ENCODE measurements at places on chromosomes 7 and 10.

GRCh38 chr10:22043327-22043633 lies 39.8 kb upstream of the DNAJC1 start:
- no peak for DNase-seq

DNA sequence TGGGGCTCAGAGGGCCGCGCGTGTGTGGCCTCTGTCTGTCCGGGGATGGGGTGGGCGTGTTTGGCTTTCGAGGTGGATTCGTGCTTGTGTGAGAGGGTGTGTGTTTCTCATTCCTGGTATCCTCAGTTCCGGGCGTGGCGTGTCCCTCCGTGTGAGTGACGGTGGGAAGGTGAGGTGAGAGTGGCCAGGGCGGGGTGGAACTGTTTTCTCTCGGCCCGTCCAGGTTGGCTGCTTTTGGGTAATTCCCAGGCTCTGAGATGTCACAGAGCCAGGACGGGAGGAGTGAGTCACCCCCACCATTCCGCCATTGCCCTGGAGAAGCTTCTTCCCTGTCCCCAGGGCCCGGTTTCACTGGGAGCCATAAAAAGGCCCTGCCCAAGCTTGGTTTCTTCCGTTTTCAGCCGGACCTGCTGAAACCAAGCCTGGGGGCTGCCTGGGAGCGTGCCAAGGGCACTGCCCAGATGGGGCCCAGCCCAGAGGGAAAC lies 21.3 kb upstream of the CLDN4 start:
- DNase-seq = no peak

GRCh38 chr7:28520074-28521015 lies 108.0 kb downstream of the CREB5 start:
- no peak for DNase-seq

GRCh38 chr10:108970016-108970415 lies 953.3 kb downstream of the XPNPEP1 start:
- DNase-seq = no peak

GRCh38 chr10:17335065-17335464 lies 107.0 kb downstream of the VIM start:
- no peak for DNase-seq

GRCh38 chr10:47329855-47330254 lies 7.6 kb downstream of the GDF2 start:
- DNase-seq = no peak

DNA sequence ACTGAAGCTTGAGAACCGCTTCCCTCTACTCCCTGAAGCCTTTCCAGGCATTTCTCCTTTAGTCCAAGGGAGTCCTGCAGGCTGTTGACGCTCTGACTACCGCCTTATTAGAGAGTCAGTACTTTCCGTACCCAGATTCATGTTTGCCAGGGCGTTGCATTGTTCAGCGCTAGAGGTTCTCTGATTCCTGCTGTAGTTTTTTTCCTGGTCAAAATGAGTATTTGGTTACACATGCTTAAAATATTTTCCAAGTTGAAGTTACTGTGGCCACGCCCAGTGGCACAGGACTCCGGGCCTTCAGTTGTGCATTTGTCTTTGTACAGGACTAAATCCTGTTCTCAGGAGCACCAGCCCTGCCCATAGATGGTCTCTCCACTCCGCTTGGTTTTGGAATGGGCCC lies 7.9 kb downstream of the MTURN start:
- DNase-seq = no peak

- no peak for DNase-seq
Observed at GRCh38 chr10:44293306-44293778, 91.6 kb downstream of the CXCL12 start.

GRCh38 chr10:6875269-6875865 lies 295.3 kb upstream of the PRKCQ start:
- no peak for DNase-seq

DNA sequence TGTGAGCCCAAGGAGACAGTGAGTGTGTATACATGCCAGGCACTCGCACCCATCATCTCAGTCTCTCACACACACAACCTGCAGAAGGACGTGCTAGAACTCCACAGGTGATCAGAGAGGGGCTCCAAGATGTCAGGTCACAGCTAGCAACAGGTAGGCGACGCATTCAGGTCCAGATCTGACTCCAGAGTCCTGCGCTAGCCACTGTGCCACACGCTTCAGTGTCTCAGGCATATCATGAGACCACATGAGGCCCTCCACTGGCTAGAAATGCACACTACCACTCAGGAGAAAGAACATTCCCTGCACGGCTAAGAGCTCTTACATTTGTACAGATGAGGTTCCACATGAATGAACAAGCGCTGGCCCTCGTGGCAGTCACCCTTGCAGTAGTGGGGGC lies 11.5 kb downstream of the AKR1B1 start:
- DNase-seq = no peak

DNA sequence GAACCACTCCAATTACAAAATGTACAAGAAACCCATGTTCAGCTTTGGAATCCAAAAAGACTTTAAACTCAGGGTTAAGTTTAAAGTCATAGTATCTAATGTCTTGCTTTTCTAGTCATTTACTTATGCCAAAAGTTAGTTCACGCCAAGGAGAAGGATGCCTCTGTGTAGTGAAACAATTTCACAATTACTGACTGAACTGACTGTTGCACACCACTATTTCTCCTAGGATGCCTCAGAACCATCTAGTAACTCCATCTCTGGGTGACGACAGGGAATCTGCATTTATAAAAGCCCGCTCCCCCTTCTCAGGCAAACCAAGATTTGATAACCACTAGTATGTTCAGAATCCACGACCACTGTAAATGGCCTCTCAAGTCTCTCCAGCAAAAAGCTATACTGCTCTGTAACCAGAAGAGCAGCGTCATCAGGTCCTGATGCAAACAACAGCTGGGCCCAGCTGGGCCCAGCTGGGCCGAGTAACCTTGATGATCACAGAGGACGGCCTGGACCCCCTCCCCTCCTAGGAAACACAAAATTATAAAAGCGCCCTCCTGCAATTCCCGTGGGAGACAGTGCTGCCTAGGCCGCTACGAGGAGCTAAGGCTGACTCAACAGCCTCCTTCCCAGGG lies 680 bp upstream of the ADO start:
- DNase-seq = no peak

DNA sequence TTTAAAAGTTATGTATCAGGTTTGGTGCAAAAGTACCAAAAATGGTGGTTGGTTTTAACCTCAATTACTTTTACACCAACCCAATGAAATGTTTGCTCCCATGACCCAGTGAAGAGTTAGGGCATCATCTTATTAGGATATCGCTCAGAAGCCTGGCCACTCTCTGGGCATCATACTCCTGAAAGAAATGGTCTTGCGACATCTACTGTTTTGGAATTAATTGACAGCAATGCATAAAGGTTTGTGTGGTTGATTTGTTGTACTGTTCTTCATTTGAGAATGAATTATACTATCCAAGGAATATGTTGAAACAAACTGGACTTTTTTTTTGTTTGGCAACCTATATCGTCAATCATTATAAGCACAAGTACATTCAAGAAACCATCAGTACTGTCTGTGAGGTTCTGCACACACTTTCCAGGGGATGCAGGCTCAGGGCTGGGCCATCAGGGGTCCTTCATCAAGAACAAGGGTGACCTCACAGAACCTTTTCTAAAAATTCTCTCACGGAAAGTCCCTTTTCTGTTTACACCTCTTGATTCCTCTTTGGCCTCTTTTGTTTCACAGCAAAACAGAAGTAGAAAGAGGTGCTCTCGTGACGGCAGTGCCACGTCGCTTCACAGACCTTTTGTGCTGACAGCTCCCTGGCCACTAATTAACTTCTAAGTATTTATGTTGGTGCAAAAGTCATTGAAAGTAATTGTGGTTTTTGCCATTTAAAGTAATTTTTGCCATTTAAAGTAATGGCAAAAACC lies 117.2 kb upstream of the KLF6 start:
- peak; percentile 55 for DNase-seq

- DNase-seq = no peak
Observed at GRCh38 chr10:124356701-124357560, 61.8 kb downstream of the OAT start.

DNA sequence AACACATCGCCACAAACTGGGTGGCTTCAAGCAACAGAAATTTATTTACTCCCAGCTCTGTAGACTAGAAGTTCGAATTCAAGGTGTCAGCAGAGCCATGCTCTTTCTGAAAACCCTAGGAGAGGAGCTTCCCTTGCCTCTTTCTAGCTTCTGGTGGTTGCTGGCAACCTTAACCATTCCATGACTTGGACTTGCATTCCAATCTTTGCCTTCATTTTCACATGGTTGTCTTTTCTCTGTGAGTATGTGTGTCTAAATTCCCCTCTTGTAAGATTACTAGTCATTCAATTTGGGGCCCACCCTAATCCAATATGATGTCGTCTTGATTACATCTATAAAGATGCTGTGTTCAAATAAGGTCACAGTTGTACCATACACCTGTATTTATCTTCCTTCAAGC lies 65.9 kb upstream of the PRKG1 start:
- no peak for DNase-seq

DNA sequence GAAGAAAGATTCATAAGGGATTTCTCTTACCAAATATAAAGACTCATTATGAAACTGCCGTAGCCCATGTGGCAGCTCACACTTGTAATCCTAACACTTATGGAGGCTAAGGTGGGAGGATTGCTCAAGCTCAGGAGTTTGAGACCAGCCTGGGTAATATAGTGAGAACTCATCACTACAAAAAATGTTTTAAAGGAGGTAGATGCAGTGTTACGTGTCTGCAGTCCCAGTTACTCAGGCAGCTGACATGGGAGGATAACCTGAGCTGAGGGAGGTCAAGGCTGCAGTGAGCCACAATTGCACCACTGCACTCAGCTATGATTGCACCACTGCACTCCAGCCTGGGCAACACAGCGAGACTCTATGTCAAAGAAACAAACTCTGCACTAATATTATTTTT lies 18.1 kb upstream of the DNA2 start:
- no peak for DNase-seq

GRCh38 chr10:34854147-34854601 lies 39.1 kb upstream of the PARD3 start:
- DNase-seq = no peak

DNA sequence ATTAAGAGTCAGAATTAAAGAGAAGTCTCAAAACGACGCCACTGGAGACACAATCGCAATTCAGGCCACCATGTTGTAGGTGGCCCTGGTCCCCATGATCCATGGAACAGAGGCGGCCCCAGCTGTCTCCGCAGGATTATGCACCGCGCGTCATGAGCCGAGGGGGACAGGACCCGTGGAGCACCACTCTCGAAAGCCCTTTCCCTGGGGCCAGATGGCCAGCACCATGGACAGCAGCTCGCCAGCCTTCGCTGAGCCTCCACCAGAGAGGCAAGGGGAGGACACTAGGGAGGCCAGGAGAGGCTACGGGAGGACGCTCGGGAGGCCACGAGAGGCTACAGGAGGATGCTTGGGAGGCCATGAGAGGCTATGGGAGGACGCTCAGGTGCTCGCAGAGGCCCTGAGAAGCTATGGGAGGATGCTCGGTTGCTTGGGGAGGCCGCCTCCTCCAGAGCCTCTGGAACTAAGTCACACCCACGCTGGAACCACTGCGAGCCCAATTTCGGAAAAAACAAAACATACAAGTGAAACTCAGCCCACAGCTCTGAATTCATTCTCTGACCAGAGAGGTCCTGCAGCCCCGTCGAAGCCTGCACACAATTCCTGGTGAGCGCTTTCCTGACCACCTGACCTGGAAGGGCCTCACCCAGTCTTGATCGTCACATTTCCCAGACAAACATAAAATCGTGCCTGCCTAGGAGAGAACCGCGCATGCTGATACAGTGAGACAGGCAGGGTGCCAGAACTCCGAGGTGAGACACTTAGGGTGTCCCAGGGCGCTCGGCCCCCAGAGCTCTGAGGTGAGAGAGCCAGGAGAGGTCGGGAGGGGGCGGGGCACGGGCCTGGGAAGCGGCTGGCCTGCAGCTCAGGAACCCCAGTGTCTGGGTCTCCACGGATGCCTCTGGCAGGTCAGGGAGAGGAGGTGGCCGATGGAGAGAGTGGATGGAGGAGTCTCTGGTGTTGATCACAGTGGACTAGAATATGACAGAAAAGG lies 224.4 kb downstream of the PTPRN2 start:
- DNase-seq = no peak

DNA sequence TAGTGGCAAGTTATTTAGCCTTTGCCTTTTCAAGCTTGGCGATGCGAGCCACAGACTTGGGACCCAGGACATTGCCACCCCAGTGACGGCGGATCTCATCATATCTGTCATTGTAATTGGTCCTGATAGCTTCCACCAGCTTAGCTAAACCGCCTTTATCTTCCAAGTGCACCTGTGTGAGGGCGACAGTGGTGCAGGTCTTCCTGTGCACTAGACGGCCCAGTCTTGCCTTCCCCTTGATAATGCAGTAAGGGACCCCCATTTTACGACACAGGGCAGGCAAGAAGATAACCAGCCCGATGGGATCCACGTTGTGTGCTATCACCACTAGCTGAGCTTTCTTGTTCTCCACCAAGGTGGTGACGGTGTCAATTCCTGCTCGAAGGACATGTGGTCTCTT lies 99.6 kb upstream of the ITGB1 start:
- no peak for DNase-seq

- no peak for DNase-seq
Observed at GRCh38 chr7:89605362-89605761, 548.9 kb upstream of the STEAP1 start.

- no peak for DNase-seq
Observed at GRCh38 chr7:128687131-128687530, 15.0 kb downstream of the GARIN1A start.

DNA sequence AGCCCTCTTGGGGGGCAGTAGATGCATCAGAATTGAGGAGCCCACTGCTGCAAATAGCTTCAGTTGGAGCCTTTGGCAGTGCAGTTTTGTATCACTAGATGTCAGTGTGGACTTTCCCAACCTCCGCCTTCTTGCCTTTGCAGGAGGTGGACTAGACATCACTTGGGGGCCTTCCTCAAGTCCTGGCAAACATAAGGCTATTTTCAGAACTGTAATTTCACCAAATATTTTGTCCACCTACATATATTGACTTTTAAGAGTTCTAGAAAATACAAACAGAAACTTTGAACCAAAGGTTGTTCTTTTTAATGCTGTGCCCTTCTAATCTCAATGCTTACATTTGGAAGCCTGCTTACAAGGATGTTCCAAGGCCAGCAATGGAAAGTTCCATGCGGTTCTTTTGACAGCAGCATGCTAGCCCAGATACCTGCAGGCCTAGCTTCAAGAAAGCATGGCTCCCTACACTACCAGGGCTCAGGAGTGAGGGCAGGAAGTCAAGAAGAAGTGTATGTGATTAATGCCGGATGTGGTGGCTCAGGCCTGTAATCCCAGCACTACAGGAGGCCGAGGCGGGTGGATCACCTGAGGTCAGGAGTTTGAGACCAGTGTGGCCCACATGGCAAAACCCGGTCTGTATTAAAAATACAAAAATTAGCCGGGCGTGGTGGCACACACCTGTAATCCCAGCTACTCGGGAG lies 8.0 kb upstream of the ZNRF2 start:
- no peak for DNase-seq

Measured in GM19239 (cell line).